Renal cortical epithelial cell (primary cell): ENCODE measurements at places on chromosomes 7 and 10.
A peak's percentile ranks its signal among the peaks of the same experiment; 100 is the strongest.

GRCh38 chr10:92644921-92645320 lies 44.8 kb upstream of the HHEX start:
- DNase-seq, result no peak

DNA sequence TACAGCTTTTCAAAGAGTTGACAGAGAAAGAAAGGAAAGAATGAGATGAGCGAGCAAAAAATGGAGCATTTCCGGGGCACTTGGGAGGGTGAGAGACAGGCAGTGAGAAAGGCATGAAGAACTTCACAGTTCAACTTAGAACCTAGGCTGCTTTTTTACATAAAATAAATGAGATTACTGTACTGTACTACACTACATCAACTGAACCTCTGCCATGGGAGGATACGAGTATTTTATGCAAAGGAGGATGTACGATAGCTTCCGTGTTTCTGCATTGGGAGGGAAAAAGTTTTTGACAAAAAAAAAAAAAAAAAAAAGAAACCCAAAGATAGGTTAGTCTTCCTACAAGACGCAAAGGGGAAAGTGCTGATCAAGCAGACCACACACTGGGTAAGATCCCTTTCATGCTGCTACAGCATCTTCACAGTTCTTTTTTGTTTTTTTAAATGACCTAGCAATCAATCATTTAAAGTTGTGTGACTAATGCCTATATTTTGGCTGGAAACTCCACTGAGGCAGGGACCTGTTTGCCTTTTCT lies 88.0 kb downstream of the RAPGEF5 start:
- DNase-seq, result no peak

DNA sequence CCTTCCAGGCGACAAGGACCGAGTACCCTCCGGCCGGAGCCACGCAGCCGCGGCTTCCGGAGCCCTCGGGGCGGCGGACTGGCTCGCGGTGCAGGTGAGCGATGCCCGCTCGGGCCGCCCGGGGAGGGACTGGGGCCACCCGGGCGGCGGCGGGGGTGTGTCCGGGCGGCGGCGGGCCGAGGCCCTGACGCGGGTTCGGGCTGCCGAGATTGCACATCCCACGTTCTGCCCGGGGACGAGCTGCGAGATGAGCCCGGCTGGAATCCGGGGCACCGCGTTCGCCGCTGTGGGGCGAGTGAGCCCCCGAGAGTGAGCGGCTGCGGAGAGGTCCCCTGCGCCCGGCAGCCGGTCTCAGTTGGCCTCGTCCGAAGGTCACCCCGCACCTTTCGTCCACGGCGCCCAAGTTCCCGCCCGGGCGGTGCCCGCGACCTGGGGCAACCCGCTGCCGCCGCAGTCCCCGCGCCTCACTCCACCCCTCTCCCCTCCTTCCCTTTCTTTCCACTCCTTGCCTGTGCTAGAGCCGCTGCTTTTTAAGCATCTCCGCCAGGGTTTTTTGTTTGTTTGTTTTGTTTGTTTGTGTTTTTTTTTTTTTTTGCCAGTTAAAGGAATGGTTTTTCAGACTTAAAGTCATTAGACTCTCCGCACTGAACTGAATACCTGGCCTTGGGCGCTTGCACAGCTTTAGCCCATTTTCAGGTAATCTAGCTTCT lies 515 bp downstream of the RALA start:
- DNase-seq, result no peak

GRCh38 chr7:47826754-47827153 lies 121.5 kb downstream of the PKD1L1 start:
- no peak for DNase-seq

DNA sequence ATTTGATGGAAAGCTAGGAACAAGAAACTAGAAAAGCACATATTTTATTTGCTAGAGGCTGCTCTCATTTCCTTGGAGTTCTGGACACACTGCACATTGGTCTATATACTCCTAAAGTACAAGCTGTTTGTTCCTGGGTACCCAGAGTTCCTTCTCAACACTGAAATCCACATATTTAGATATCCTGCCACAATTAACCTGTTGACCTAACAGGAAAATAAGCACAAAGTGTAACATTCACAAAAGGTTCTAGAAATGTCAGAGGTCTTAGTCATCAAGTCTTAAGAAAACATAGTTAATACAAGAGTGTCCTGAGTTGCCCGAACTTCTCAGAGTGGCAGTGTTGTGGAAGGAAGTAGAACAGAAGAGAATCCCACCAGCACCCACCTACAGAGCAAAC lies 115.6 kb downstream of the ELMO1 start:
- DNase-seq, result peak; percentile 67

DNA sequence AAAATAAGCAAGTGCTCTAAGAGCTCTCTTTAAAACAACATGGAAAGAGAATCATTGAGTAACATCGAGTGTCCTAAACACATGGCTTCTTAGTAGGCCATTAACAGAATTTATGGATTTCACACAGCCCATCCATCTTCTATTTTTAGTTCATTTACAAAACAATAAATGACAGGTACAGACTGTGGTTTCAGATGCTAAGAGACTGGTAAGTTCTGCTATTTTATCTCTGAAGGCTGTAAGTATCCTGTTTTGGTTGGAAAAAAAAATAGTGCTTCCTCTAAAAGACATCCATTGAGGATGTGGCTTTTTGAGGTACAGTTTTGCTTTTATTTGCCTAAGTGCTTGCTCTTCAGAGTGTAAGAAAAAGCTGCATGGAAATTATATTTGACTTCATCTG lies 27.4 kb upstream of the GNAI1 start:
- no peak for DNase-seq

DNA sequence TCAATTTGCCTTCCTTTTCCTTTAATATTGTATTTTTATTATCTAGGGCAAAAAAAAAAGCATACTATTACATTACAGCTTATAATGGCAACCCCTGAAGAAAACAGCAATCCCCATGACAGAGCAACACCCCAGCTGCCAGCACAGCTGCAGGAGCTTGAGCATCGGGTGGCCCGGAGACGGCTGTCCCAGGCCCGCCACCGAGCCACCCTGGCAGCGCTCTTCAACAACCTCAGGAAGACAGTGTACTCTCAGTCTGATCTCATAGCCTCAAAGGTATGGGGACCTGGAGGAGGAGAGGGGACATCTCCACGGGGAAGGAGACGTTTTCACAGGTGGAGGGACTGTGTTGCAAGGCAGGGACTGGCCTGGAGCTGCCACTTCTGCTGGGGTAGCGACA lies 6.8 kb downstream of the STRA8 start:
- no peak for DNase-seq

DNA sequence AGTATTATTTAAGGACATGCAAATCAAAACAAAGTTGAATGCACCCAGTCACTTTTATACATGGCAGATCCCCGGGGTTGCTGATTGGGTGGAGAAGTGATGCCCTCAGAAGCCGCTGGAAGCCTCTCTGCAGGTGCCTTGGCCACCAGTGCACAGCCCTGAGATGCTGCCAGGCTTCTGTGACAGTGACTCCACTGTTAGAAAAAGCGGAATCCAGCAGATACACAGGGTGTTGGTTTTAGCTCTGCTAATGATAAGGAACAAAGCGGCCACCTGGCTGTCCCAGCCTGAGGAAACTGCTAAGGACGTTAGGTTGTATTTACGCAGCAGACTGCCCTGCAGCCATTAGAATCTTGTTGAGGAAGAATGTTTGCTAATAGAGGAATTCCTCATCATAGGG lies 47.5 kb downstream of the JAKMIP3 start:
- no peak for DNase-seq

GRCh38 chr10:119210633-119211032 lies 3.3 kb downstream of the GRK5 start:
- DNase-seq, result no peak

DNA sequence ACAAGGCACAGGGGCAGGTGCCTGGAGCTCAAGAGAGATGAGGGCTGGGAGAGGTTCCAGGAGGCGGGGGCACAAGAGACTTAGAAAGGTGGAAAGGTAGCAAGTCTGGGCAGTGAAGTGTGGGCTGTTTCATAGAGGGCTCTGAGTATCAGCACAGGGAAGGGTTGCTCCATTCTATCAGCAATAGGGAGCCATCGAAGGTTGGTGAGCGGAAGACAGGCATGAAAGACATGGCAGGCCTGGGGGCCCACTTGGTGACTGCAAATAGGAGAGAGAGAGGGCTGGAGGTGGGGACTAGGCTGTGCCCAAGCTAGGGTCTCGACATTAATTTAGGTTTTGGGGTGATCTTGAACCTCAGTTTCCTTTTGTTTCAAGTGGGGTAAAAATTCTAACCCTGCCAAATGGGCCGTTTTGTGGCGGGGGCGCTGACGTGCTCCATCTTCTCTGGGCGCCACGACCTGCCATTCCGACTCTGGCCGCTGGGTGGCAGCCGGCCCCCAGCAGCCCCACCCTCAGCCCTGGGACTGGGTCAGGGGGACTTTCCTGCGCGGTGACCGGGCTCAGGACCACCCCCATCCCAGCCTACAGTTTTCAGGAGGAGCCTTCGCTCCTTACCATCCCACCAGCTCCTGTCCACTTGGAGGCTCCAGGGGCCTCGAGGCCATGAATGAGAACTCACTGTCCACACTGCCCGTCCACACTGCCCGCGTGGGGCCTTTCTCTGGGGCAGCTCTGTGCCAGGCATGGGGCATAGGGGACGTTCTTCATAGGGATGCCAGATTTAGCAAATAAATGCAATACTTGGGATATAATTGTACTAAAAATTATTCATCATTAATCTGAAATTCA lies 37.2 kb upstream of the PCBD1 start:
- DNase-seq, result no peak

- peak; percentile 74 for DNase-seq
Measured at GRCh38 chr7:16695621-16696237, 49.7 kb downstream of the BZW2 start.

GRCh38 chr10:3573498-3573897 lies 211.5 kb downstream of the KLF6 start:
- no peak for DNase-seq

DNA sequence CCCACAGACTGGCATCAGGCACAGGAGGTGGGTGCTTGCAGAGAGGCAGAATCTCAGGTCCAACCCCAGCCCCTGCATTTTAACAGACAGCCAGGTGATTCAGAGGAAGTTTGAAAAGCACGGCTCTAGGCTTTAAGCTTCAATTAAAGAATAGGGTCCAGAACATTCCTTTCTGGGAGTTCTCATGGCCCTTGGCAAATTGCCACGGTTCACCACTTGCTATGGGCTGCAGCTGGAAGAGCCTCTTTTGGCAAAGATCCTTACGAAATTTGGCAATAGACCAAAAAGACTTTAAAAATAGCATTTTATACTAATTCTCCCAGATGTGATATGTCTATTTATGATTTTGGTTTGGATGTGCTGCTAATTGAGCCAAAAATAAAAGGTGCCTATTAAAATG lies 148.1 kb downstream of the ITGA8 start:
- no peak for DNase-seq

DNA sequence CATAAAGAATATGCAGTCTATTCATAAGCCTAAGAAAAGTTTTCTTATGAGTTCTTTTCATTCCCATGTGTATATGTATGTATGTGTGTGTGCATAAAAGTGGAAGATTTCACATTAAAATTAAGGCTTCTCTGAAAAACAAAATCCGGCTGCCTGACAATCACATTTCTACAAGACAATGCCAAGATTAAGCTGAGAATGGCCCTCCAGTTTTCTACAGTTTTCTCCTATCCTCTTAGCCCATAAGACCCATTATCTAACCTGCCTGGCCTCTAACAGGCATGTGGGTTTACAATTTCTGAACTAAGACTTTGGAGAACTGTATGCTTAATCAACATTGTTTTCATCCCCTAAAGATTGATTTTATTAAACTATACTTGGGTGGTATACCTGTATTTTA lies 446.0 kb upstream of the SEMA3A start:
- DNase-seq, result no peak

DNA sequence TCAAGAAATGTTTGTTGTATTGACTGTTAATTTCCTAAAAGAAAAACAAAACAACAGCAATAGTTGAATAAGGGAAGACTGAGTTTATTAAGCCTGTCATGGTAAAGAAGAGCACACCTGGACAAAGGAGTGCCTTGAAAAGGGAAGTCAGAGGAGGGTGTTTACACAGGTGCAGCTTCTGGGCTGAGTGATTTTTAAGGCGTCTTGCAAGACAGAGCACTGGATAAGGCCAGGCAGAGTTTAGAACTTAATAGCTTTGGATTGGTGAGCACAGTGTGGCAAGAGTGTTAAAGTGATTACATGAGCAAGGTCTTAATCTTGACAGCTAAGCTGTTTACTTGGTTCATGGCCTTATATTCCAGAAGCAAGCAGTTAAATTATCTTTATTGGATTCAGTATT lies 423.2 kb downstream of the CNTNAP2 start:
- DNase-seq, result no peak

GRCh38 chr10:29730969-29731368 lies 96.2 kb upstream of the SVIL start:
- DNase-seq, result no peak

DNA sequence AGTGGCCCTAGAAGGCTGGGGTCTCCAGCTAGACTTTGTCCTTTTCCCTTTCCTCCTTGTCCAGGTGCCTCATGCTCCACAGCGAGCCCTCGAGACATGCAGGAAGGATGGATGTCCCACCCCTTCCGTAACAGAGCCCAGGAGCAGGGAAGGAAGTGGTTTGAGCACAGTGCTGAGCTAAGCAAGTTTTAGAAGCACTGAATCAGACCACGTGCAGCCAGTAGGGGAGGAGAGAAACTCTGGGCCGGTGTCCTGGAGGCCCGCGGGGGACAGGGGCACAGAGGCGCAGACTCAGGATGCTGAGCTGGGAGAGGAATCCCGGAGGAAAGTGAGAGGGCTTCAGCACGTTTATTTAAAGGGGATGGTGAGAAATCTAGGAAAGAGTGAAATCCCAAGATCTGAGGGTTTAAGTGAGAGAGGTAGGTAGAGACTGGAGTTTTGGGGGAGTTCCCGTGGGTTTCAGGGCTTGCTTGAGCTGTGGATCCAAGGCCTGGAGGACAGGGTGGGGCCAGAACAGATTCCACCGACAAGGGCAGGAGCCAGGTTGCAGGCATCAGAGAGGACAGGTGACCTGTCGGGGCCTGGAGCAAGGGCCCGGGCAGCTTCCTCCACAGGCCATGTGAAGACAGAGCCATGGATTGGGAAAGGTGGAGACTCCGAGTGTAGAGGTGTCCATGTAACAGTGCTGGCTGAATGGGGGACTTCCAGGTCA lies 4.4 kb upstream of the IRF5 start:
- peak; percentile 15 for DNase-seq

DNA sequence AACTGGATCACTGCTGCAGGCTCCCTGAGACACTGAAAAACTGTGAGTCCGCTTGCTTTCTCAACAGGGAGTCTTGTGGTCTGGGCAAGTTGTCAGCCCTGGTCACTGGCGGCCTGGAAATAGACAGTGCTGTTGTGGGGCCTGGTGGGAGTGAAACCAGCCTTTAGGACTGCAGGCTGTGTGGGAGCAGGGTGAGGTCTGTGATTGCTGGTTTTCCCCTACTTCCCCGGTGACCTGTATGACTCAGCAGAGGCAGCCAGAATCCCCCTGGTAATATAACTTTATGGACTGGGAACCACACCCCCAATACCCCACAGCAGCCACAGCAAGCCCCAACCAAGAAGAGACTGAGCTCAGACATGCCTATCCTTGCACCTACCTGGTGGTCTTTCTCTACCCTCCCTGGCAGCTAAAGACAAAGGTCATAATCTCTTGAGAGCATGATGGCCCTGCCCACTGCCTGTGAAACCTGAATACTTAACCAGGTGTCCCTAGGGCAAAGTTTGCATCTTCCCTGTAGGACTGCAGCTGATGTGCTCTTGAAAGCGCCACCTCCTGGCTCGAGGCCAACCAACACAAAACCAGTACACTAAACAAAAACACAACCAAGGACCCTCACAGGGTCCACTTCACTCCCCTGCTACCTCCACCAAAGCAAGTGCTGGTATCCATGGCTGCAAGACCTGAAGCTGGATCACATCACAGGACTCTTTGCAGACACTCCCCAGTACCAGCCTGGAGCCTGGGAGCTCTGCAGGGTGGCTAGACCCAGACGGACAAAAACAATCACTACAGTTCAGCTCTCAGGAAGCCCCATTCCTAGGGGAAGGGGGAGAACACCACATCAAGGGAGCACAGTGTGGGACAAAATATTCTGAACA lies 7.2 kb upstream of the ADAM22 start:
- DNase-seq, result peak; percentile 60

- no peak for DNase-seq
Measured at GRCh38 chr10:12269056-12269455, 73.1 kb downstream of the CDC123 start.
